ENCODE measurements at places on chromosomes 12 and 14.

DNA sequence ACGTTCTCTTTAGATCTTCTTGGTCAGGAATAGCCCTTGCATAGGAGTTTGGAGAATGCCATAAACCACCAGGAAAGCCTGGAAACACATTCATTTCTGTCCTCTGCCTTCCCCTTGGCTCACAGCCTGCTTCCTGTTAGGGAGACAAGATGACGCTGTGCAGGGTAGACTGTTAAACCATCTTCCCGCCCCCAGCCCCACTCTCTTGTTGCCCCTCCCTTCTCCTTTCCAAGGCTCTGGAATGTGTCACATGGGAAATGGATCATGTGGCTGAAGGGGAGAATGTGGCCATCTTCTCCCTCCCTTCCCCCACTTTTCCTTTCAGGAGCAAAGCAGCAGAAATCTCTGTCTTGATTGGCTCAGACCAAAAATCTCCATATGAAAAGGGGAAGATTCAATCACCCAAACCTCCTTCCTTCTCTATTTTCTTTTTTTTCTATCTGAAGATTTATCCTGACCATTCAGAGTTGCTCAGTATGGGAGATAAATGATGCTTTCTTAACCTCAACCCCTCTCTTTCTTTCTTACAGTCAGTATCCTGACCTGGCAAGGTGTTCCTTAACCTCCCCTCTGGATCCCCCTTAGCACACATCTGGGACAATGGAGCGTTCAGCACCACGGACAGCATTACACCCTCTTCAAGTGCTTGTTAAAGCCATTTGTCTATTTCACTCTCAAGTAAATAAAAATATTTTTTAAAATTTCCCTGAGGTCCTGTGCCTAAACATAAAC lies 11.4 kb downstream of the GPR19 start:
- peak; percentile 66 for DNase-seq

GRCh38 chr14:54440037-54440436 lies 1.1 kb downstream of the CNIH1 start:
- no peak for DNase-seq

- peak; percentile 16 for DNase-seq
These were observed 7.6 kb downstream of the NR4A1 start for GRCh38 chr12:52058631-52059361.

GRCh38 chr12:104764225-104765091 lies 193.6 kb downstream of the SLC41A2 start:
- no peak for DNase-seq

DNA sequence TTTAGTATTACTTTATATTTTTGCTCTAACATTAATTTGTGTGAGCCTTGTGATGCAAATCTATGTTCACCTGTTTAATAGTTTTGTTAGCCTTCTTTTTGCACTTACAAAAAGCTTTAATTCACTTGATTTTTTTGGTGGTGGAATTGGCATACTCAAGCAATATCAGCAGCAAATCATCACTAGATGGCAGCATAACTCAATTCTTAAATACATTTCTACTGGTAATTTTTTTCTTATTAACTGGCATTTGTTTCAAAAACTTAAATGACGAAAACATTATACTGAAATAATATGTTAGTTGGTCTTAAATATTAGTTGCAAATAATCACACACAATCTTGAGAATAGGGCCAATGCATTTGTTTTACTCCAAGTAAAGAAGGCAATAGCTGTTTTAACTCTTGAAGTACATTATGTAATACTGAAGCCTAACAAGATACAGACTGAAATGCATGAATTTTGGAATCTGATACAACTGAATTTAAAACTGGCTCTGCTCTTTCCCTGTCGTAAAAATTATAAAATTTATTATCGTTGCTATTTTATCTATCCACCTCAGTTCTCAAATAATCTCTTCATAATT lies 151.5 kb downstream of the ATXN7L3B start:
- DNase-seq: peak; percentile 65

DNA sequence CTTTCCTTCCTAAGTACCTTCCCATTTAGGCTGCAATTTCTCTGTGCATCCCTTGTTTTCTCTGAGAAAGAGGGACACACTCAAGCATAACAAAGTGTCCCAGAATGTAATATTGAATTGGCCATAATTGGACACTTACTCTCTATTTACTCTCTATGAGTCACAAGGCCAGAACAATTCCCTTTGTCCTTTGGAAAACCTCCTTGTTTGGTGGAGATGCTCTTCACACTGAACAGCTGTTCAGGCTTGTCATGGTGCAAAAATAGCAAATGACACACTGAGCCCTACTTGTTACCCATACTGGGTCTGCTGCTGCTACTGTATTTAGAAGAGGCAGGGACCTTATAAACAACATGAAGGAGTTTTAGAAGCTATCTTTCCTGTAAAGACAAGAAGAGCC lies 1590.5 kb upstream of the TMEM132C start:
- peak; percentile 77 for DNase-seq

DNA sequence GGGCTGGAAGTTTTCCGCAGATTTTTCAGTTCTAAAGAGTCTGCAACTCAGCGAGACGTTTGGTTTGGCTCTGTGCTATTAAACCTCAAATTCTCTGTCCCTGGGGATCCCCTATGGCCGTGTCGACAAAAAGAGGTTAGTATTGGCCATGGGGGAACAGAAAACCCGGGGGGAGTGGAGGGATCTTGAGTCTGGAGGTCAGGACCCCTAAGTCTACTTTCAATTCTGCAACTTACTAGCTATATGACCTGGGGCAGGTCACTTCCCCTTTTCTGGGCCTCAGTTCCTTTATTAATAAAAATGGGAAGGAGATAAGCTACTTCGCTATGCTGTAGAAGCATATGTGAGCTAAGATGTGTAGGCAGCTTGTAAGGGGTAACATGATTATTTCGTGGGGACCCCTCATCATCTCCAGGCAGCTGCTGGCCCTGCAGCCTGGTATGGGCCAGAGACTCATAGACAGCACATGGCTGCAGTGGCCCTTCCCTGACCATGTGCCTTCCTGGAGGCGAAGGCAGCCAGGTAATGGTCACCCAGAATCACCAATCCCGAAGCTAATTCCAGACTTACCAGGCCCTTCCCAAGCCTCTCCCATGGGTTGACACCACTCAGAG lies 8.6 kb downstream of the ASB2 start:
- no peak for DNase-seq

- no peak for DNase-seq
These were observed 56.8 kb downstream of the SPPL3 start for GRCh38 chr12:120847392-120847791.

GRCh38 chr12:120118321-120119061 lies 1.9 kb upstream of the RAB35 start:
- DNase-seq: no peak

GRCh38 chr14:75456069-75456996 lies 28.5 kb downstream of the JDP2 start:
- no peak for DNase-seq

GRCh38 chr12:12088147-12088546 lies 17.4 kb downstream of the BCL2L14 start:
- no peak for DNase-seq

DNA sequence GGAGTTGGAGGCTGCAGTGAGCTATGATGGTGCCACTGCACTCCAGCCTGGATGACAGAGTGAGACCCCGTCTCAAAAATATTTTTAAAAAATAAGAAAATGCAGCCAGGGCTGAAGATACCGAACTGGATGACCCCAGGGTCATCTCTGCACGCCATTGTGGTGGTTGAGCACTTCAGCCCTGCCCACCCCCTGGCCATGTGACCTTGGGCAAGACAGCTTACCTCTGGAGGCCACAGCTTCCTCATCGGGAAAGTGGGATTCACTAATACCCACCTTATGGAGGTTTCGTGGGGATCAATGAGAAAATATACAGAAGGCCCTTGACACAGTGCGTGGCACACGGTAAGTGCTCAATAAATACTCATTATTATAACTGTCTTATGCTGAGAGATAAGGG lies 25.5 kb downstream of the MVK start:
- DNase-seq: no peak
